ENCODE measurements at places on chromosomes 11 and 22.

- no peak for DNase-seq
Measured at GRCh38 chr11:9069862-9070470, 21.4 kb downstream of the SCUBE2 start.

GRCh38 chr22:38071421-38072321 lies 12.3 kb downstream of the SLC16A8 start:
- DNase-seq, result no peak

DNA sequence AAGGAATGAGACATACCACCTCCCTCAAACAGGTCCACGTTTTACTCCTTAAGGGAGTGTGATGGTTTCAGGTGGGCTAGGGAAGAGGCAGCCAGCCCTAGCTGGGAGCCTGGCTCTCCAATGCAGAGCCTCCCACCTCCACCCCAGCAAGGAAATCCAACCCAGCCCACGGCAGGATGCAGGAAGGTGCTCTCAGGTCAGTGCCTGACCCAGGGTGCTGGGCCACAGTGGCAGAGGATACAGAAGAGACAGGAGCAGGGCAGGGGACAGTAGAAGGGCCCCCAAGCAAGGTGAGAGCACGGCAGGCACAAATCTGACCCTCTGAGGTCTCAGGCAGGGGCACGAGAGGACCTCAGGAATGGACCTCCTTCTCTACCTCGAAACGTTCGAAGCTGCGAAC lies 26.9 kb upstream of the CCND1 start:
- no peak for DNase-seq

DNA sequence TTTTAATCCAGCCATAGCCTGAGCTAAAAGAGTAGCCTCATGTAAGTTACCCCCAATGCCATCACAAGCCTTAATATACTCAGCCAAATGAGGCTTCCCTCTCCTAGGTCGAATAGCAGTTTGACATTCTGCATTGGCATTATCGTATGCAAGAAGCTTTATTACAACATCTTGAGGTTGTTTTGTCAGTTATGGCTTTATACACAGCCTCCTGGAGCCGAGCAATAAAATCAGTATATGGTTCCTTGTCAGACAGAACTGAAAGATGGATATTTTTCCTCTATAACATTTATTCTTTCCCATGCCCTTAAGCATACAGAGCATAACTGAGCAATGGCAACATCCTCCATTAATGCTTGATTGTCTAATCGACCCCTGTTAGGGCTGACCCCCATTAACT lies 5.4 kb upstream of the DNAJB13 start:
- DNase-seq, result no peak

DNA sequence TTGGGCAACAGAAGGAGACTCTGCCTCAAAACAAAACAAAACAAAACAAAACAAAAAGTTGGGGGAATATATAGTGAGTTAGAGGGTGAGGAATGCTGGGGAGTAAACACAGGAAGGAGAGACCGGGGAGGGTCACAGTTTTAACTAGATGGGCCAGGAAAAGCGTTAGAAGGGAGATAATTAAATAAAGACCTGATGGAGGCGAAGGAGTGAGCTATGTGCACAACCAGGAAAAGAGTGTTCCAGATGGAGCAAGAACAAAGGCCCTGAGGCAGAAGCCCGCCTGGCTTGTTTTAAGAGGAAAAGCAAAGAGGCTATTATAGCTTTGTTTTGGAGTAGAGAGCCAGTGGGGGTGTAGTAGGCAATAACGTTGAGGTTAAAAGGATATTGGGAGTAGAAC lies 4.8 kb upstream of the PLA2G6 start:
- no peak for DNase-seq

GRCh38 chr11:92245700-92246271 lies 21.2 kb downstream of the FAT3 start:
- no peak for DNase-seq

DNA sequence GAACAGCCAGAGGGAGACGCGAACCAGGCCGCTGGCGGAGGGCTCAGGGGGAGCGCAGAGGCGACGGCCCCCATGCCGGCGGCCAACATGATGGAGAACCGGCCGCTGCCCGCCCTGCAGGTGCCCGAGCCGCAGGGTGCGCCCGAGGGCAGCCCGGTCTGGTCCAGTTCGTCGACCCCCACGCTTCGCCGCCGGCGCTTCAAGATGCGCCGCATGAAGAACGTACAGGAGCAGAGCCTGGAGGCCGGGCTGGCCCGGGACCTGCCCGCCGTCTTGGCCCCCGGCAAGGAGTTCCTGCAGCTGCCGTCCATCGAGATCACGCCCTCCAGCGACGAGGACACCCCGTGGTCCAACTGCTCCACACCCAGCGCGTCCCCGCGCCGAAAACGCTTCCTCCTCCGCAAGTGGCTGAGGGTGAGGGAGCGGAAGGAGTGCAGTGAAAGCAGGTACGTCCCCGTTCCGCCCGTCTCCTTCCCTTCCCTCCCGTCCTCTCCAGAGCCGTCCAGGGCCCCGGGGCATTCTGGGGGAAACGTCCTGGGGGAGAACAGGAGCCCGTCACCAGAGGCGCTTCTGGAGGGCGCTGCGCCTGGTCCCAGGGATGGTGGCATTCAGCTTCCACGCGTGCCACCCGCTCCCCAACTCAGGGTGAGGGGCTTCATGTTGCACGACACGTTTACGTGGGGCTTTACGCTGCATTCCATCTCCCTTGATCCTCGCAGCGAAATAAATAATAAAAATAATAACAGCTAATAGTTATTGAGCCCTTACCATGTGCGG lies 840 bp downstream of the GRAMD1B start:
- peak; percentile 7 for DNase-seq

DNA sequence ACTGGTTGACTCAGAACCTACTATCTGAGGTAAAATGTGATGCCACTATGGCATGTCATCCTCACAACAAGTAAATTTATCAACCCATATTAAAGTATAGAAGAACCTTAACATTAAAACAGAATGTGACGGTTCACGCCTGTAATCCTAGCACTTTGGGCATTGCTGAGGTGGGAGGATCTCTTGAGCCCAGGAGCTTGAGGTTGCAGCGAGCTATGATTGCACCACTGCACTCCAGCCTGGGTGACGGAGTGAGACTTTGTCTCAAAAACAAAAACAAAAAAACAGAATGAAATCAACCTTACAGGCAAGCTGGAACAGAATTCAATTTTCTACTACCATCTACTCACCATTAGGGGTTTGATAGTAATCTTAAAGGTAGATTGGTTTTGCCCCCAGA lies 86.2 kb downstream of the PLEKHA7 start:
- DNase-seq, result no peak

- no peak for DNase-seq
Measured at GRCh38 chr22:33315954-33316353, 257.8 kb upstream of the SYN3 start.

DNA sequence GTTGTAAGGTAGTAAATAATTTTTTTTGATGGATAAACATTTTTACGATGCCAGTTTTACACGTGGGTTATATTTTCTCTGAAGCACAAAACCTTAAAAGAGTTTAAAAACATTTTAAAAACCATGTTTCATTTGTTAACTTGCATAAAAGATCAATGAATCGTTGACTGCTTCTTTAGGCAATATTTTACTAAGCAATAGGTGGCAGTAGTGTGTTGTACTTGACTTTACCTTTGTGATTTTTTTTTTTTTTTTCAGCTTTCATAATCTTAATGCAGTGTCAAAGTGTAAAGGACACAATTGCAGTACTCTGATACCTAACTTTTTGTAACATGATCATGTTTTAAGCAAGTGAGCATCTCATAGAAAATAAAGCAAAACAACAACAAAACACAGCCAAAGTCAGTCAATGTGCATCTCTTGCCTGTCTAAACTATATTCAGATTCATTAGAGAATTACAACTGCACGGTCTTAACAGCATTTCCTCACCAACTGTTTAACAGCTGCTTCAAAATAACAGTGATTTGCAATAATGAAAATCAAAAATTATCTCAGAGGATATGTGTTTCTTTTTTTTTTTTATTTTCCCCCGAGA lies 27.7 kb downstream of the DNAJC24 start:
- no peak for DNase-seq

DNA sequence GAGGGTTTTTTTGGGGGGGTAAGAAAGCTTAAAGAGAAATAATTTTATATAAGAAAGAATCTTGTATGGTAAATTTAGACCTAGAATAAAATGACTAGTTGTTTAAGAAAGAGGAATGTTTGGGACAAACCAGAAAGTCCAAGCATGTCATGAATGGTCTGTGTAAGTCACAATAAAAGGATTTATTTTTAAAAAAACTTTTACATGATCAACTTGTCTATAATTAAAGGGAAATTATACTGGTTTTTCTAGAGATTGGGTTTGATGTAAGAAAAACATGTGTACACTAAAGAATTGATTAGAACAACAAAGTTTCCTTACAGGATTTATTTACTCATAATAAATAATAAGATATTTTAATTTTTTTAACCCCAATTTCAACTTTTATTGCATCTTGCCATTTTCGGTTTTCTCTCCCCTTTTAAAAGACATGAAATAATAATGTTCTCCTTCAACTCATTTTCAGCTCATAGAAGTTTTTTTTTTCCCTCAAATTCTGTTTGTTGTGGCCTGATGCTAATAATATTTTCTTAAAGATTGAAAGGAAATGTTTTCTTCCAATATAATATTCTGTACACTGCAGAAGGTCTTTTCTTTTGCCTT lies 35.4 kb upstream of the INCENP start:
- DNase-seq, result no peak

DNA sequence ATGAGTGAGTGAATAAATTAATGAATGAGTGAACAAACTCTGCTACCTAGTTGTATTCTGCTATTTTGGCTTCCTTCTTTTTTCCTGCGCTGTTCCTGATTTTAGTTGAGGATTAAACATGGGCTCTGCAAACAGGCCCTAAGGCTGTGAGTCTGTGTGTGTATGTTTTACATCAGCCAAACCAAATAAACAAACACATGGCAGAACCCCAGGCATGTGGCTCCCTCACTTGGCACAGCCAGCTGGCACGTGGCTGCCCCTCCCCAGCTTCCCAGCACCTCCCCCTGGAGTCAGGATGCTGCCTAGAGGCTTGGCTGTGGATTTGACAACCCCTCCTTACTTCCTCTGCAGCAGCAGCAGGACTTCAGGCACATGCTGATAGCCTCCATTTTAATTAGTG lies 593.2 kb downstream of the INSC start:
- no peak for DNase-seq

DNA sequence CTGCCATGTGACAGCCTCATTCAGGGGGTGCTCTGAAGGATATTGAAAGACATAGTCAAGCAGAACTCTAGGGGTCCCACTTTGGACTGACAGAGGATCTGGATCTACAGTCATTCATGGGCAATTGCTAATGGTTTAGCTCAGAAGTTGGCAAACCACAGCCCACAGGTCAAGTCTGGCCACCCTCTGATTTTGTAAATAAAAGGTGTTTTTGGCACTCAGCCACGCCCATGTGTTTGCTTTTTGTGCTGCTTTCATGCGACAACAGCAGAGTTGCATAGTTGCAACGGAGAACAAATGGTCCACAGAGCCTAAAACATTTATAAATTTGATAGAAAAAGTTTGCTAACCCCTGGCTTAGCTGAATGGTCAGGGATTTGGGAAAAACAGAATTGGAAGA lies 41.7 kb downstream of the RPS6KA4 start:
- DNase-seq, result no peak

DNA sequence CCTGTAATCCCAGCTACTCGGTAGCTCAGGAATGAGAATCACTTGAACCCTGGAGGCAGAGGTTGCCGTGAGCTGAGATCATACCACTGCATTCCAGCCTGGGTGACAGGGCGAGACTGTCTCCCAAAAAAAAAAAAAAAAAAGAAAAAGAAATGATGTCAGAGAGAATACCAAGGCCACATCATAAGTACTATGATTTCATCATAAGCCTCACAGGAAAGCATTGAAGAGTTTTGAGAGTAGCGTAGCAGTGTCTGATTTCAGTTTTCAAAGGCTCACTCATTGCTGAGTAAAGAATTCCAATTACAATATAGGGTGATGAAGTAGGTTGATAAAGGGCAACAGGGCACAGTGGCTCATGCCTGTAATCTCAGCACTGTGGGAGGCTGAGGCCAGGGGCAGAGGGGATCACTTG lies 88.8 kb downstream of the MRTFA start:
- DNase-seq, result no peak

DNA sequence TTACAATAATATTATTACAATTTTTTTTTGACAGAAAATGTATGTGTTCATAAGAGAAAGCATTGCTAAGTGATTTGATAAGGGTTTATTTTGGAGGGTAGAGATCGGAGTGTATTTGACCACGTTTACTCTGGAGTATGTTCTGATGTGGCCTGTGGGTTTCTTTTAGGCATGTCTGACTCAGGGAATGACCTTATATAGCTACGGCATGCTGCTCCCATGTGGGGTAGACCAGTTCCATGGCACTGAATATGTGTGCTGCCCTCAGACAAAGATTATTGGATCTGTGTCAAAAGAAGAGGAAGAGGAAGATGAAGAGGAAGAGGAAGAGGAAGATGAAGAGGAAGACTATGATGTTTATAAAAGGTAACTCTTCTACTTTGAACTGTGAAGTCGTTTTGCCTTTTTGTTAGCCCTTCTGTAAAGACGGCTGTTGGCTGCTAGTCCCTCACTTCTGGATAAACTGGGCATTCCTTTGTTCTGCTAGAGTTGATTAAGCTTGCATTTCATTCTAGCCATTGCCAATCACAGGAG lies 38.1 kb upstream of the ST14 start:
- no peak for DNase-seq

DNA sequence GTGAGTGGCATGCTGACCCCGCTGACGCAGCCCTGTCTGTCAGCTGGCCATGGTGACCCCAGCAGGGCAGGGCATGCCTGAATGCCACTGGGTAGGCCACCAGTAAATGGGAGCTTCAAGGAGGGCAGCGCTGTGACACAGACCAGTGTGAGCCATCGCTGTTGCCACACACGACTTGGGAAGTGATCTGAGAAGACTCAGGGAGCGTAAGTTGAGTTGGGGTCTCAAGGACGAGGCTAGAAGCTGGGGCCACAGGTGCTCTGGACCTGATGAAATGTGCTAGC lies 28.2 kb downstream of the MPPED1 start:
- no peak for DNase-seq

DNA sequence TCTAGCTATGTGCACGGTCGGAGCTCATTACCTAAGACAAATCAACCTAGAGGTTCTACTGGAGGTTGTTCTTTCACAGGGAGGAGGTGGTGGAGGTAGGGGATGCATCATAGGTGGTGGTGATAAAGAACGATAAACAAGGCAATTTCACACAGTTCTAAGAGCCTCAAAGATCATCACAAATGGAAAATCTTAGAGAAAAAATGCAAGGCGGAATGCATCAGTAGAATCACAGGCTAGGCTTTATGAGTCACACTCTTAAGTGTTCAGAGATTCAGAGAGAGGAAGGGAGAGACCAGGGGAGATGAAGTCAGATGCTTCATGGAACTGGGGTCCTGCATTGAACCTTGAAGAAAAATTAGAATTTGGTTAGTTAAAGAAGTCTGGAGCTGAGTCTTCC lies 58.3 kb downstream of the TMPRSS5 start:
- DNase-seq, result no peak

GRCh38 chr11:64758330-64759079 lies 1.3 kb downstream of the PYGM start:
- DNase-seq, result no peak

- DNase-seq, result no peak
Measured at GRCh38 chr11:130522284-130522961, 74.0 kb downstream of the ADAMTS15 start.

DNA sequence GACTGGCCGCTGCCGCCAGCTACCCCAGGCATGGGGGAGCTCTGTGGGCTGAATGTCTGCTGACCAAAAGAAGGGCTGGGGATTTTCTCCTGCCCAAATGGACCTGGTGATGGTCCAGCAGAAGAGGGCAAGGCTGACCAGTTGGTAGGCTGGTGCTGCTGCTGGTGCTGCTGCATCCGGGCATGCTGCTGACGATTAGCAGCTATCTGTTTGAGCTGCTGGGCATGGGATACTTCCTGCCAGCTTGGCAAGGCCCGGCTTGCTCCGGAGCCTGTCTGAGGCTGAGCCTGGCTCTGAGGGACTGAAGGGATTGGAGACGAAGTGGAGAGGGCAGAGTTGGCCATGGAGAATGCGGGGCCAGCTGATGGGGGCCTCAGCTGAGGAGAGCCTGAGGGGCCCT lies 168.6 kb upstream of the MTMR2 start:
- no peak for DNase-seq

Data from naive B cell (primary cell).